ENCODE measurements at places on chromosomes 3 and 15.

GRCh38 chr3:99324636-99325203, 313.7 kb upstream of the COL8A1 start:
- no peak for DNase-seq

DNA sequence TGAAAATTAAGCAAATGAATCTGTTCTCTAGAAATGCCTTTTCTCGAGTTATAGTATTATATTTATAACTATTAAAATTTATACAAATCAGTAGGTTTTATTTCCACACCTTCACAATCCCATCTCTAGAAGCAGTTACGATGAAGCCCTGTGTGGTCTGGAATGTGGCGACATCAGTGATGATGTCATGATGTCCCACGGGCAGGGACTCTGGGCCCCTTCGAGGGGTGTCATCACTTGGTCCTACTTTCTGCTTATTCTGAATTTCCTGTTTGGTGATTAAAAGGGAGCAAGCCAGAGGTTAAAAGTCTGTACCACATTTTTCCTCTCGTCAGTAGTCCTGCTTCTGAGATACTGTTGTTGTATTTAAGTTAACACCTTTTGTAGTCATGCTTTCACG, 67.4 kb downstream of the PIK3R4 start:
- no peak for DNase-seq

DNA sequence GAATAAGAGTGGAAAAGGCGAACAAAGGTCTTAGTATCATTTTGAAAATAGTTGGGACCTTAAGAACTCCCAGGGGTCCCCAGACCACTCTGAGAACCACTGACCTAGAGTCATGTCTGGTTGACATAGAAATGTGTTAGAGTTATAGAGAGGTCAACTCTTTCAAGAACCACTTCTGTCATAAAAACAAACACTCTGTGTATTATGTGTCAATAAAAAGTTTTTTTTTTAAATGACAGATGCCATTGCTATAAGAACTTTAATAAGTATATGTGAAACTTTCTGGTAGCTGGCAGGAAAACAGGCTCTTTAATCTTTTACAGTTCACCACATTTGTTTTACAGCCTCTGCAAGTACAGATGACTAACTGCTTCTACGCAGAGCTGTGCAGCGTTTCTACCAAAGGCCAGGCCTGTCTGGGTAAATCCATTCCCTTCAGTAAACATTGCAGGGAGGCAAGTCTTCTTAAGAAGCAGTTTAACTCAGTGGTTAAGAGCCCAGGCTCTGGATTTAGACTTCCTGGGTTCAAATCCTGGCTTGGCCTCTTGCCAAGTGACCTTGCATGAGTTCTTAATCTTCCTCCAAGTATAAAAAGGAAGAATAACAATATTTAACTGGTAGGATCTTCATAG, 56.6 kb downstream of the RFTN1 start:
- no peak for DNase-seq

DNA sequence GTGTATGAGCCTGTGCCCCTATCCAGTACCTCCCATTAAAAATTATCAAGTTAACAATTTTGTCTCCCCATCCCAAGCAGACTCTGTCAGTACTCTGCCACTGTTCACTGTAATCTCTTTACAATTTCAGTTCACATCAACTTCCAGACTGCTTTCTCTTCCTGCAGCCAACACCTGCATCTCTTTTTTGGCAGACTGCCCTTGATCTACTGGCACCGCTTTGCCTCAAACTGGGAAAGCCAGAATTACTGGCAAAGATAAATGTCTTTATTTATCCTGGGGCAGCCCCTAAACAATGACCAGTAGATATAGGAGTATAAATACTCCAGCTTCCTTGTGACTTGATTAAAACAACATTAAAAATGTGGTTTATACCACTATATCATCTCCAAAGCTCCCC, 494.1 kb downstream of the ZNF385D start:
- no peak for DNase-seq

Data from effector CD4-positive, alpha-beta T cell (primary cell).